ENCODE measurements at places on chromosomes 2 and 18. TPM values are rescaled to one million over a fixed set of nuclear protein-coding genes. Genes with fewer than 3 reads are reported as not detected.

GRCh38 chr2:17375262-17375661 lies 143.0 kb downstream of the RAD51AP2 start:
- no peaks in the 10 kb centered on the region for H3K4me1 ChIP-seq
- H3K36me3 ChIP-seq, result no peaks in the 10 kb centered on the region
- H3K4me3 ChIP-seq, result no peak overlapping the region
- H3K27me3 ChIP-seq, result no peaks in the 10 kb centered on the region
- DNase-seq, result no peak

DNA sequence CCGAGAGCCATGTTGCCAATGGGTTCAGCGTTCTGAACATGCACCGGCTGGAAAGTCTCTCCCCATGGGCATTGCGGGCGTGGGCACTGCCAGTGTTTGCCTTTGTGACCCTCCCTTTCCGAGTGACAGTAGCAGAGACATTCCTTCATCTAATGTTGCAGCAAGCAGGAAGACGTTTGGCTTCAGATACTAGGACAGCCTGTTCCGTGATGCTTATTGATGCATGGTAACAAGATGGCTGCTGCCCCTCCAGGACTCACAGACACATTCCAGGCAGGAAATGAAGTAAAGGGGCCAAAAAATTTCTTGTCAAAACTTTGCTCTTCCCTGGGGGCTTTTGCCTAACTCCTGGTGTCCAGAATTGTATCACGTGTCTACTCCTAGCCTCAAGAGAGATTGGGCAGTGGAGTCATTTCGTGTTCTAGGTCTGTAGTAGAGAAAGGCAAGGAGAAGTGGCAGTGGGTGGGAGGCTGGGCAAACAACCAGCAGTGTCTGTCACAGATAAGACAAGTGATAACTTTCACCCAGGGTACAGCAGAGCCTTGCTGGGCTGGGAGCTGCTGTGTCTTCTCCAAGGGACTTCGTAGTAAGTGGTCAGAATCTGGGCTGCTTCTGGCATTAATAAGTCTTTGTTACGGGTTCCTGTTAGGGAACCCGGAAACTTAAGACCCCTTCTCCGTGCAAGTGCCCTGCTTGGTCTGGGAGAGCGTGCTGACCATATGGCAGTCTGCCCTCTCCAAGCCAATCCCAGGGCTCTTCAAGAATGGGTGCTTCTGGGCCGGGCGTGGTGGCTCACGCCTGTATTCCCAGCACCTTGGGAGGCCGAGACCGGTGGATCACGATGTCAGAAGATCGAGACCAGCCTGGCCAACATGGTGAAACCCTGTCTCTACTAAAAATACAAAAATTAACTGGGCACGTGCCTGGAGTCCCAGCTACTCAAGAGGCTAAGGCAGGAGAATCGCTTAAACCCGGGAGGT lies 93.5 kb downstream of the TFCP2L1 start:
- H3K4me1 ChIP-seq, result no peaks in the 10 kb centered on the region
- H3K27ac ChIP-seq, result no peak overlapping the region
- no peaks in the 10 kb centered on the region for H3K27me3 ChIP-seq
- H3K4me3 ChIP-seq, result no peak overlapping the region

DNA sequence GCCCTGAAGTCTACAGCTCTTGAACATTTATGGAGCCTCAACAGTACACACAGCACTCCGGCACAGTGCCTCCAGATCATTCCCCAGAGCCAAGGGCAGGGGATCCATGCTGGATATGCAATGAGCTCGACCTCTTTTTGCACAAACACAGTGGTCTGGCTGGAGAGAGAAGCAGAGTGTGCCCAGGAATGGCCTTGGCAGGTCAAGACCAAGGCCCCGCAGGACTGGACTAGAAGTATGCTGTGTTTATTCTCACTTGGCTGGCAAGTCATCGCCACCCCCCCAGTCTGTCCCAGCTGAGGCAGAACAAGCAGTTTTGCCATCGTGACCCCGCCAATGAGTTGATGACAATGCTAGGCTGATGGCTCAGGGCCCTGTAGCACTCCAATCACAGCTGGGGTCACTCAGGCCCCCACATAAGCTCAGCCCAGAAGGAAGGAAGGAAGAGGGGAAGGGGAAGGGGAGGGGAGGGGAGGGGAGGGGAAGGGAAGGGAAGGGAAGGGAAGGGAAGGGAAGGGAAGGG lies 212.1 kb downstream of the TTC32 start:
- no peaks in the 10 kb centered on the region for H3K4me1 ChIP-seq
- no peaks in the 10 kb centered on the region for H3K36me3 ChIP-seq
- no peak for DNase-seq
- no peak overlapping the region for H3K27ac ChIP-seq
- H3K27me3 ChIP-seq, result no peaks in the 10 kb centered on the region
- H3K4me3 ChIP-seq, result no peak overlapping the region

DNA sequence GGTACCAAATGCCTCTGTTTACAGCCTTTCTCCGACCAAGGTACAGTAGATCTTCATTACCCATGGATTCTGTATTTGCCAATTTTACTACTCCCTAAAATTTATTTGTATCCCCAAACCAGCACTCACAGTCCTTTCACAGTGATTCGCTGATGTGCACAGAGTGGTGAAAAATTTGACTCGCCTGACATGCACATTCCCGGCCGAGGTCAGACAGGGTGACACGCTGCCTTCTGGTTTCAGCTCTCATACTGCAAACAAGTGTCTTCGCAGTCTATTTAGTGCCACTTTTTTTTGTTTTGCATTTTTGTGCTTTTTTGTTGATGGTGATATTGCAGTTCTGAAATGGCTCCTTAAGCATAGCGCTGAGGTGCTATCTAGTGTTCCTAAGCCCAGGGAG lies 71.0 kb downstream of the MAPK4 start:
- H3K27ac ChIP-seq, result no peak overlapping the region
- no peaks in the 10 kb centered on the region for H3K4me1 ChIP-seq
- H3K27me3 ChIP-seq, result no peaks in the 10 kb centered on the region
- H3K36me3 ChIP-seq, result no peaks in the 10 kb centered on the region

GRCh38 chr2:127558911-127559310 lies 23.4 kb downstream of the MYO7B start:
- no peaks in the 10 kb centered on the region for H3K4me1 ChIP-seq
- no peak overlapping the region for H3K27ac ChIP-seq
- no peak for DNase-seq
- no peaks in the 10 kb centered on the region for H3K27me3 ChIP-seq
- H3K4me3 ChIP-seq, result no peak overlapping the region

DNA sequence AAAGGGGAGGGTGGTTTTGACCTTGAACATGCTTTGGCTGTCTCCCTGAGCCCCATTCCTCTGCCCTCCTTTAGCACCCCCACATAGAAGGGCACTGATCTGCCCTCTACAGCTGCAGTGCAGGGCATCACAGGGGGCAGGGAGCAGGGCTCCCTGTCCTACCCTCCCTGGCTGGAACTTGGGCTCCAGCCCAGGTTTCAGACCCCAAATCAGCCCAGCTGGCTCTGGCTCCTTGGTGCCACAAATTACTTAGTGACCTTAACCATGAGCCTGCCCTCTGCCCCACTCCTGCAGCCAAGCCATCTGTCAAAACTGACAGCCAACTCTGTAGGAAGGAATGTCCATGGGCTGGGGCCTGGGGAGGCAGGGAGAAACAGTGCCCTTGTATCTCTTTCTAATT lies 105.6 kb downstream of the MAPK4 start:
- no peaks in the 10 kb centered on the region for H3K36me3 ChIP-seq
- H3K4me1 ChIP-seq, result no peaks in the 10 kb centered on the region
- H3K4me3 ChIP-seq, result no peak overlapping the region
- H3K27ac ChIP-seq, result no peak overlapping the region

DNA sequence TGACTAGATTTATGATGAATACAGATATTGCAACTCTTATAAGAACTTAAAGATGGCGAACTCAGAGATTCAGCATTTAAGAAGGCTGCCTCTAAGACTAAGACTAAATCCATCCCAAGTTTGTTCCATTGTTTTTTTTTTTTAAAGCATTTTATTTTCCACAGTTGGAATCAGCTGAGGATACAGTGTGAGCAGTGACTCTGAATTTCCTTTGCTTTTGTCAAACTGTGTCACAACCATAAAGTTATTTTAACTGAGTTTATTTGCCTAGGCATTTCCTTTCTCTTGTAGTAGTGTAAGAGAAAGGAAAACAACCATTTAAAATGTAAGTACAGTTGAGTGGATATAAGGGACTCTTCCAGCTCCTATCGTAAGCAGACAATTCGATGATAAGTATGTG lies 63.9 kb downstream of the ZEB2 start:
- DNase-seq, result no peak
- no peak overlapping the region for H3K27ac ChIP-seq
- H3K4me1 ChIP-seq, result peaks cover 41% of the 10 kb centered on the region
- no peaks in the 10 kb centered on the region for H3K36me3 ChIP-seq

DNA sequence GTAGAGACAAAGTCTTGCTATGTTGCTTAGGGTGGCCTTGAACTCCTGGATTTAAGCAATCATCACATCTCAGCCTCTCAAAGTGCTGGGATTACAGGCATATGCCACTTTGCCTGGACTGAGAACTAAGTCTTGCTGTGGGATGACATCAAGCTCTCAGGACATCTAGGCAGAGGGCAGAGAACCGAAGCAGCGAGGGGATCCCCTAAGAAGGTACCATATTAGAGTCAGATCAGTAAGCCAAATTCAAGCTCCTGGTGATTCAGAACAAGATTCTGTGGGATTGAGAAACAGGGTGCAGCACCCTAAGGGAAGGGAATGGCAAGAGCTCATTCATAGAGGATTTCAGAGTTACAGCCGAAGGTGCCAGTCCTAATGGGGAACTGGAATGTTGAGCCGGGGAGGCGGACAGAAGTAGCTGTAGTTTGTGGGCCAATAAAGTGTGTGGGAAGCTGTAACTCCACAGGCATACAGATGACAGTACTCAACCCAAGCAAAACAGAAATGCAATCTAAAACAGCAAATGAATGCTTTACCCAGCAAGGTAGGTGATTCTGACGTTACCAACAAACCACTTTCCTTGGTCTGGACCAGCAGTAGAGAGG lies 30.9 kb downstream of the EPHA4 start:
- H3K4me3 ChIP-seq, result no peak overlapping the region
- H3K36me3 ChIP-seq, result no peaks in the 10 kb centered on the region
- no peaks in the 10 kb centered on the region for H3K27me3 ChIP-seq
- DNase-seq, result no peak
- no peaks in the 10 kb centered on the region for H3K4me1 ChIP-seq
- H3K27ac ChIP-seq, result no peak overlapping the region

- H3K27ac ChIP-seq, result no peak overlapping the region
- no peaks in the 10 kb centered on the region for H3K4me1 ChIP-seq
- no peaks in the 10 kb centered on the region for H3K27me3 ChIP-seq
- no peak for DNase-seq
These were observed 90.5 kb downstream of the ICOS start for GRCh38 chr2:204027091-204027490.

DNA sequence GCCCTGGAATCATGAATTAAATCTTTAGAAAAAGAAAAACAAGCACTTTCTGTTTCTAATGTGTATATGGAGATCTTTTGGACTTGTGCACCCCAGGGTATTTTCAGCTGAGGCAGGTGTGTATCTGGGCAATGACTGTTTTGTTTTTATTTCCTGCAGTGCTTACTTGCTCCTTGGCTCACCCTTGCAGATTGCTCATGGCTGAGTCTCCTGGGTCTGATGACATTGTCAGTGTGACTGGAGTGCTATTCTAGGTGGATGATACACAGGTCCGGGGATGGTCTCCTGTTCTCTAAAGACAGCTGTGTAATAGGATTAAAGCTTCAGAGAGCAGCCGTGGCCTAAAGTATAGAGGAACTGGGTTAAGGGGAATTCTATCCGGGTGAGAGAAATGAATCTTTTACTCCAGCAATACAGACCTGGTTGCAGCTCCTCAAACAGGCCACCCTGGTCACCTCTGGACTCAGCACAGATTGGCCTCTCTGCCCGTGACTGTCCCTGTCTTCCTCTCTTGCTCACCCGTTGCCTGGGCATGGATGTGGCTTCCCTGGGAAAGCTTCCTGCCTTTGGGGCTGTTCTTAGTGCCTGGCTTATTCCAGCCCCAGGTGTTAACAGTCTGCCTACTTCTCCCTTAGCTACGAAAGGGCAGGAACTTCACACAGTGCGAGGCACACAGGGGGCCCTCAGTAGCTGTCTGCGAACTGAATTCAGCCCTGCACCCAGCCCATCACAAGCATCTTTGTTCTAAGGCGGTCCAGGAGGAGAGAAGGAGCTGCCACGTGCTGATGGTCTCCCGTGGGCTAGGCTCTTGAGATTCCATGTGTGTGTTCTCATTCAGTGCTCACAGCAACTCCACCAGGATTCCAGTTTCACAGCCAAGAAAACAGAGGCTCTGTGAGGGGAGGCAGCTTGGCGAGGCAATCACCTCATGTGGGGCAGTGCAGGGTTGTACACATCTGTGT lies 84.3 kb downstream of the ACOXL start:
- H3K4me3 ChIP-seq, result no peak overlapping the region
- H3K27ac ChIP-seq, result no peak overlapping the region
- DNase-seq, result no peak
- H3K36me3 ChIP-seq, result no peaks in the 10 kb centered on the region
- H3K27me3 ChIP-seq, result no peaks in the 10 kb centered on the region

- DNase-seq, result no peak
- no peaks in the 10 kb centered on the region for H3K36me3 ChIP-seq
- no peak overlapping the region for H3K27ac ChIP-seq
- H3K27me3 ChIP-seq, result no peaks in the 10 kb centered on the region
These were observed 361.9 kb downstream of the TXNL1 start for GRCh38 chr18:56276466-56276865.

GRCh38 chr18:35497027-35497369 lies 762 bp downstream of the INO80C start:
- no peaks in the 10 kb centered on the region for H3K27me3 ChIP-seq
- H3K36me3 ChIP-seq, result no peaks in the 10 kb centered on the region
- DNase-seq, result no peak
- H3K27ac ChIP-seq, result peak overlapping the region; percentile 97

GRCh38 chr2:41963661-41964525 lies 83.9 kb upstream of the PKDCC start:
- DNase-seq, result no peak
- no peak overlapping the region for H3K4me3 ChIP-seq
- H3K4me1 ChIP-seq, result no peaks in the 10 kb centered on the region
- no peaks in the 10 kb centered on the region for H3K27me3 ChIP-seq
- no peaks in the 10 kb centered on the region for H3K36me3 ChIP-seq

GRCh38 chr2:166042768-166043390 lies 84.9 kb downstream of the SCN1A start:
- H3K27me3 ChIP-seq, result no peaks in the 10 kb centered on the region
- no peak for DNase-seq
- no peak overlapping the region for H3K4me3 ChIP-seq
- H3K27ac ChIP-seq, result no peak overlapping the region
- H3K36me3 ChIP-seq, result no peaks in the 10 kb centered on the region

SLC4A3 gene
- 0.13 TPM for total RNA-seq

NEB gene
- 0.29 TPM for total RNA-seq

HOXD12 gene
- total RNA-seq, result not detected

STEAP3 gene
- 0.11 TPM for total RNA-seq

MARCHF4 gene
- total RNA-seq, result not detected

CTAGE1 gene
- not detected for total RNA-seq

EIF2AK2 gene
- total RNA-seq, result 39.8 TPM

TEX44 gene
- total RNA-seq, result not detected

EFR3B gene
- 0.20 TPM for total RNA-seq

HNMT gene
- total RNA-seq, result 0.78 TPM

IGFBP5 gene
- not detected for total RNA-seq

PIGN gene
- 24.2 TPM for total RNA-seq

All from CD8-positive, alpha-beta memory T cell (primary cell).